ENCODE measurements at places on chromosomes 1 and 21. TPM values are rescaled to one million over a fixed set of nuclear protein-coding genes. Genes with fewer than 3 reads are reported as not detected.

DNA sequence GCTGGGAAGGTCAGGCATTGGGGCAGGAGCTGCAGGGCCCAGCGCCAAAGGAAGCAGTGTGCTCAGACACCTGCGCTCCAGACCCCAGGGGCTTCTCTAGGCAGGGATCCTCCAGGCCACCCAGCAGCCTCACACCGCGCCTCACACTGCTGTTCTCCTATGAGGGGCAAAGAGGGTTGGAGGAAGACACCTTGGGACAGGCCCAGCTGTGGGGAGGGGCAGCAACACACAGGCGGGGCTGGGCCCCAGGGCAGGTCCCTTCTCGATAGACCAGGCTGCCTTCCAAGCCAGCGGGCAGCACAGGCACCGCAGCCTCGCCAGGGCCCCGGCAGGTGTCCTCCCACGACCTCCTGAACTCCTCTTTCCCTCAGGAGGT is 20.7 kb upstream of the PRSS38 start:
- peak overlapping the region; percentile 51 for H3K4me3 ChIP-seq
- H3K36me3 ChIP-seq: no peaks in the 10 kb centered on the region
- DNase-seq: no peak
- no peaks in the 10 kb centered on the region for H3K27me3 ChIP-seq

- DNase-seq: no peak
- H3K27ac ChIP-seq: peak overlapping the region; percentile 97
- no peaks in the 10 kb centered on the region for H3K36me3 ChIP-seq
- no peaks in the 10 kb centered on the region for H3K27me3 ChIP-seq
These were observed 164.7 kb downstream of the RUNX1 start for GRCh38 chr21:34884346-34884929.

DNA sequence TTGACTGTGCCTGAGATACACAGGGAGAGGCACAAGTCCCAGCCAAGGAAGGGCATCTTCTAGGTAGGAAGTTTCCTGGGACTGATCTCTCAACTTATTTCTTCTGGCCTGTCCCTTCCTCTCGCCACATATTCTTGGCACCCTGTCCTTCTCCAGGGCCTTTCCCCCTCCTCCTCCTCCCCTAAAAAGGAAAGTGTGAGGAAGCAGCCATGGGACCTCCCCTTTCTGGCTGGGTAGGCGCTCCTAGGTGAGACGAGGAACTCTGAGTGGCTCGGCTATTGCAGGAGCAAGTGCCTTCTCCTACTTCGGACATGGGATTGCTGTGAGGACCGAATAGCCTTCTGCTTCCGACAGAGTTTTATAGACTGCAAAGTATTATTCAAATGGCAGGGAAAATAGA is 15.5 kb upstream of the MTARC2 start:
- no peaks in the 10 kb centered on the region for H3K27me3 ChIP-seq
- no peaks in the 10 kb centered on the region for H3K4me1 ChIP-seq
- H3K36me3 ChIP-seq: no peaks in the 10 kb centered on the region
- peak overlapping the region; percentile 32 for H3K4me3 ChIP-seq

DNA sequence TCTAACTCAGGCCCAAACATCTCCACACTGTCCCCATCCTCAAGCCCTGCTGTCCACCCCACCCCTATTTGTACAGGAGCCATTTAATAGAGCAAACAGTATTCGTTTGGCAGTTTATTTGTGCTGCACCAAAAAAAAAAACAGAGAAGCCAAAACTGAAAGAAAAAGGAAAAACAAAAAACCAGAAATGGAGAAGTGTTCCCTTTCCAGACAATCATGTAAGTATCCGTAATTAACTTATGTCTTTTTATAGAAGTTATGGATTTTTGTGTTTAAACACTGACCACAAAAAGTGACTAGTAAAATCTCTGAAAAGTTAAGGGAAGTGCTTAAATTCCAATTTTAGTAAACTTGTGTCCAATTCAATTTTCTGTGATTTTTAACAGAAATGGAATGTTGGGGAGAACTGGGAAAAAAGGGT is 40.4 kb upstream of the ZBTB18 start:
- no peaks in the 10 kb centered on the region for H3K36me3 ChIP-seq
- no peak overlapping the region for H3K4me3 ChIP-seq
- H3K4me1 ChIP-seq: no peaks in the 10 kb centered on the region
- DNase-seq: no peak

DNA sequence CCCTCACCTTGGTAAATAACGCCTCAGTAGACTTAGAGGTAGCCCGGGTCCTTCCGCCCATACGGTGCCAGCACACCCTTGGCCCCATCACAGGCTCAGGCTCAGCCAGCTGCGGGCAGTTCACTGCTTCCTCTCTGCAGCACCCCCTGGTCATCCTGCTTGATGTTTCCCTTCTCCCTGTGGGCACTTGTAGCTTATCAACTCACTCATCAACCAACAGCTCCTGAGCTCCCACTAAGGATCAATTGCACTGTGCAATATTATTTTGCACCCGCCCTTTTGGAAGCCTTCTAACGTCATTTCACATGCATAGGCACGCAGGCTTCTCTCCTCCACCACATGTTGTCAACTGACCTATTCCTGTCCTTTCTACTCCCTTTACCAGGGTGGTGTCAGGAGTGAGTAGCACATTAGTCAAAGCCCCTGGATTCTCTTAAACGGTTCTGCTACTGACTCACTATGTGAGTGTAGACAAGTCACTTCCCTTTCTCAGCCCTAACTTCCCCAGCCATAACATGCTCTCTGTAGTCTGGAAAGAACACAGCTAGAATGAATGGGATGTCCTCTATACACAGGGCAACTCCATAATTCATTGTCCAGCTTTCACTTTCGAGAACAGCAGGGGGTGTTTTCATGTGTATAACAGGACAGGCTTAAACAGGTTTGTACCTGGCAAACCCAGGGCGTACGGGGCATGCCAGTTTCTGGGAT is 47.1 kb upstream of the IRF2BP2 start:
- H3K4me3 ChIP-seq: no peak overlapping the region
- DNase-seq: peak; percentile 59
- H3K27ac ChIP-seq: peak overlapping the region; percentile 78
- H3K36me3 ChIP-seq: no peaks in the 10 kb centered on the region
- no peaks in the 10 kb centered on the region for H3K27me3 ChIP-seq

DNA sequence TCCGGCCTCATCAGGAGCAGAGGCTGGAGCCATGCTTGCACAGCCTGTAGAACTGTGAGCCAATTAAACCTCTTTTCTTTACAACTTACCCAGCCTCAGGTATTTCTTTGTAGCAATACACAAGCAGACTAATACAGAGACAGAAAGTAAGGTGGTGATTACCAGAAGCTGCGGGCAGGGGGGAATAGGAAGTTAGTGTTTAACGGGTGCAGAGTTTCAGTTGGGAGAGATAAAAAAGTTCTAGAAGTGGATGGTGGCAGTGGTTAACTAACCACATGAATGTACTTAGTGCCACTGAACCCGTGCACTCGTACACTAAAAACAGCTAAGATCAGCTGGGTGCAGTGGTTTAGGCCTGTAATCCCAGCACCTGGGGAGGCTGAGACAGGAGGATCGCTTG is 80.4 kb upstream of the TARDBP start:
- no peak overlapping the region for H3K27ac ChIP-seq
- H3K4me1 ChIP-seq: no peaks in the 10 kb centered on the region
- DNase-seq: no peak
- no peak overlapping the region for H3K4me3 ChIP-seq

- no peaks in the 10 kb centered on the region for H3K4me1 ChIP-seq
- no peak overlapping the region for H3K4me3 ChIP-seq
- H3K27ac ChIP-seq: peak overlapping the region; percentile 38
- H3K27me3 ChIP-seq: no peaks in the 10 kb centered on the region
- no peak for DNase-seq
These were observed 19.3 kb downstream of the TAL1 start for GRCh38 chr1:47212636-47213229.

- no peaks in the 10 kb centered on the region for H3K36me3 ChIP-seq
These were observed 14.1 kb downstream of the COP1 start for GRCh38 chr1:176193023-176193422.

- H3K4me3 ChIP-seq: no peak overlapping the region
- no peaks in the 10 kb centered on the region for H3K36me3 ChIP-seq
- no peak for DNase-seq
- no peaks in the 10 kb centered on the region for H3K4me1 ChIP-seq
- no peaks in the 10 kb centered on the region for H3K27me3 ChIP-seq
These were observed 174.8 kb downstream of the ASTN1 start for GRCh38 chr1:176989754-176990153.

DNA sequence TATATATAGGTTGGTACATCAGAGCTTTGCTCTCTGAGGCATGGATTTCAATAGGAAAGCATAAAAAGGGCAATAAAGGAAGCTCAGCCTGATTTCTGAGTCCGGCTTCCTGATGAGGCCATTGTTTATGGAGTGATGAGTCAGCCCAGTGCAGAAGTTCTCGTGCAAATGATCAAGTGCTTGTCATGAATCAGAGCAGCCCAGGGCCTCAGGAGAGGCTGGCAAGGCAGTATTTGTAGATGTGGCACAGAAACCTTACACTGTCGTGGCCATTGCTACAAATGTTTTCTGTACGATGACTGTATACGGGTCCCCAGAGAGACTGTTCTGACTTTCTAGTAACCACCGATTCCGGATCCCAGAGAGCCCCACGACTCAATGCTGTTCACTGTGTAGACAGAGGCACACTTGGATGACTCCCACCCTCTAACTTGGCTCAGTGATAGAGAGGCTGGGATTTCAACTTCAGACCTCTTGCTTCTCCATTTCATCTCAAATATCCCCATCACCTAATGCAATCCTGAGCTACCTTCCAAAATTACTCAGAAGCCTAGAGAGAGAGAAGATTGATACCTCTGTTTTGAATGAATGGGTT is 26.8 kb downstream of the UMODL1 start:
- H3K4me1 ChIP-seq: no peaks in the 10 kb centered on the region
- DNase-seq: no peak
- no peak overlapping the region for H3K4me3 ChIP-seq

DNA sequence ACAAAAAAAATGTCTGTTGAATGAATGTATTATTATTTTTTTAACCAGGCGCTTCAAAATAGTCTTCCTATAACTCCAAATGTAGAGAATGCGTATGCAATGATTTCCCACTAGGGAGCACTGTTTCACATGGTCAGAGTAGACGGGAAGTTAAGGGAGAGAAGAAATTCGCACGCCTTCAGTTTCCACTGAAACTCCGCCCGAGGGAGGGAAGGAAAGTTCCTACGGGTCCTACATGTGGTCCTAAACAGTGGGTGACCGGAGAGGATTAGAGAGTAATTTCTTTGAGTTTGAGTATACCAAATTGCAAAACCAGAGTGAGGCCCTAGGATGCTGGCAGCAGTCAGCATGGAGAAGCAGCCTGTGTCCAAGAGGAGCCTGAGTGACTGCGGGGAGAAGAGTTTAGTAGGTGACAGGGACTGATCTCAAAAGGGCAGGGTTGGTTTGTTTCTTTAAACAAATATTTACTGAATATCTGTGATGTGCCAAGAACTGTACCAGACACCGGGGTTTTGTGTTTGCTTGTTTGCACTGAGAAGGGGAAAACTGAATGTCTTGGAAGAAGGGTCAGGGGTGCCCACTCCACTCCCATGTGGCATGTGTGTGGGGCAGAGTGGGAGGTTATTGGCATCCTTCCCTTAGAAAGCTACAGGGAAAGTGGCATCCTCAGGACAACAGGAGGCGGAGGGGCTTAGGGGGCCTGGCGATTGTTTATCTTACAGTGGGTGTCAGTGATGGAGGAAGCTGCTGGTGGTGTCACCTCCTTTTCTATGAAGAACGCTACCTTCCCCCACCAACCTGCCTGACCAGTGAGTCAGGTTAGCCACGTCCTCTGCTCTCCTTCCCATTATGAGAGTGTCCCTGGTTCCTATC is 22.8 kb downstream of the RNU5D-1 start:
- no peak for DNase-seq
- H3K36me3 ChIP-seq: no peaks in the 10 kb centered on the region
- no peak overlapping the region for H3K27ac ChIP-seq
- H3K27me3 ChIP-seq: no peaks in the 10 kb centered on the region
- H3K4me3 ChIP-seq: no peak overlapping the region

DNA sequence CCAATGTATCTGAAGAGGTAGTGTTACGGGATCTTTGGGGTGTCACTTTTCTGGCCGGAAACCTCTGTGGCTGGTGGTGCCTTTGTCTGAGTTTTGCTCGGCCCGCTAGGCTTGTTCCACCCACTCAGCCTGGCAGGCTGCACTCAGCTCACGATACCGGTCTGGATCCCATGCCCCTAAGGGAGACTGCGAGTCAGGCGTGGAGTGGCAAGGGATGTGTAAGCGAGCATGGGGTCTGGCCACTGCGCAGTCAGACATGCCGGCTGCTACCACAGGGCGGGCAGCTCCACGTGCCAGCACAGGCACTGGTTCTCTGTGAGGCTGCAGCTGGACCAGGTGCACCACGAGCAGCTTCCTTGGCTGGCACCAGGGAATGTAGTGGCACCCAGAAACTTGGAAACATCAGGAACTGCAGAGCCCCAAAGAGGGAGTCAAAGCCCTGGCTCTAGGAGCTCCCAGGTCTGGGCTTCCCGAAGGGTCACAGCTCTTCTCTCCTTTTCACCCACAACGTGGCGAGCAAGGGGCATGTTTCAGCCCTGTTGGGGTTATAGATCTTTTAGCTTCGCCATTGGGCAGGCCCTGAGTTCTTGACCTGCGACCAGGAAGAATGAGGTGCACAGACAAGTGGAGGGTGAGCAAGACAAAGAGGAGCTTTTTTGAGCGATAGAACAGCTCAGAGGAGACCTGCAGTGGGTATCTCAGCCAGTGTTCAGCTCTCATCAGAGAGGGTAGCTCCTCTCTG is 23.8 kb upstream of the LRRC8C start:
- peaks cover 3% of the 10 kb centered on the region for H3K4me1 ChIP-seq
- no peaks in the 10 kb centered on the region for H3K27me3 ChIP-seq
- peak overlapping the region; percentile 3 for H3K27ac ChIP-seq

GRCh38 chr1:12040457-12041051 is 21.3 kb downstream of the MIIP start:
- H3K27ac ChIP-seq: no peak overlapping the region
- no peaks in the 10 kb centered on the region for H3K36me3 ChIP-seq
- no peak for DNase-seq
- H3K4me3 ChIP-seq: no peak overlapping the region
- H3K4me1 ChIP-seq: no peaks in the 10 kb centered on the region

- peak overlapping the region; percentile 7 for H3K27ac ChIP-seq
- no peaks in the 10 kb centered on the region for H3K4me1 ChIP-seq
- H3K36me3 ChIP-seq: no peaks in the 10 kb centered on the region
- no peak for DNase-seq
These were observed 197.4 kb downstream of the GRIK3 start for GRCh38 chr1:36836916-36837315.

RGS7 gene
- not detected for total RNA-seq

COL8A2 gene
- 11.1 TPM for total RNA-seq

SMAP2 gene
- total RNA-seq: 33.1 TPM

NPHP4 gene
- total RNA-seq: 18.7 TPM

AHCTF1 gene
- 55.9 TPM for total RNA-seq

UMODL1 gene
- not detected for total RNA-seq

SEMA4A gene
- total RNA-seq: 1.4 TPM

All from breast epithelium (tissue), 4 donors.